ENCODE measurements at places on chromosomes 4 and X.

GRCh38 chr4:108003982-108004515 is 14.4 kb downstream of the HADH start:
- DNase-seq: no peak

- no peak for DNase-seq
Measured at GRCh38 chr4:73904491-73904890, 35.3 kb downstream of the CXCL1 start.

GRCh38 chr4:16989371-16989770 is 90.9 kb upstream of the LDB2 start:
- no peak for DNase-seq

GRCh38 chr4:19128176-19128575 is 1106.6 kb upstream of the LCORL start:
- no peak for DNase-seq

GRCh38 chr4:107018344-107018735 is 17.8 kb downstream of the DKK2 start:
- no peak for DNase-seq
